Heart right ventricle (tissue), 16 donors: ENCODE measurements at places on chromosomes 2 and 18. TPM values are rescaled to one million over a fixed set of nuclear protein-coding genes. Genes with fewer than 3 reads are reported as not detected.

Gene CACNB4
- total RNA-seq: 0.95 TPM

Gene SERPINB2
- total RNA-seq: not detected

Gene ZNF385B
- total RNA-seq: 2.2 TPM

Gene FAM237A
- 3.0 TPM for total RNA-seq

Gene REG1B
- total RNA-seq: not detected

Gene VWA3B
- total RNA-seq: 1.4 TPM

Gene B3GNT7
- 20.4 TPM for total RNA-seq

Gene COL4A4
- total RNA-seq: 3.9 TPM

Gene SLC38A11
- total RNA-seq: not detected

Gene TFCP2L1
- not detected for total RNA-seq

Gene ABCA12
- total RNA-seq: 0.02 TPM

Gene MYOM1
- total RNA-seq: 952 TPM

Gene AQP12A
- not detected for total RNA-seq

Gene MPPE1
- 44.5 TPM for total RNA-seq

Gene EML6
- 0.52 TPM for total RNA-seq

Gene GAL3ST2
- not detected for total RNA-seq

Gene DSG4
- not detected for total RNA-seq

Gene CIB4
- not detected for total RNA-seq

Gene IL1A
- not detected for total RNA-seq

Gene NCKAP5
- 6.8 TPM for total RNA-seq

Gene TPRKB
- 20.9 TPM for total RNA-seq

Gene C2orf81
- 0.55 TPM for total RNA-seq

Gene REEP1
- 30.5 TPM for total RNA-seq

Gene DNMT3A
- total RNA-seq: 17.5 TPM

Gene C2orf76
- total RNA-seq: 5.1 TPM

Gene CCDC141
- 243 TPM for total RNA-seq

Gene RAB1A
- 118 TPM for total RNA-seq

Gene CAPN14
- total RNA-seq: 0.25 TPM

Gene HS1BP3
- 15.2 TPM for total RNA-seq

Gene CDC42EP3
- 95.1 TPM for total RNA-seq

Gene SF3B6
- 52.9 TPM for total RNA-seq

Gene AGXT
- not detected for total RNA-seq

Gene WDR33
- total RNA-seq: 41.3 TPM
